NCI-H524 treated with DMSO at 0.1 percent for 48 hours (cell line): ENCODE measurements at places on chromosomes 1 and 21.

DNA sequence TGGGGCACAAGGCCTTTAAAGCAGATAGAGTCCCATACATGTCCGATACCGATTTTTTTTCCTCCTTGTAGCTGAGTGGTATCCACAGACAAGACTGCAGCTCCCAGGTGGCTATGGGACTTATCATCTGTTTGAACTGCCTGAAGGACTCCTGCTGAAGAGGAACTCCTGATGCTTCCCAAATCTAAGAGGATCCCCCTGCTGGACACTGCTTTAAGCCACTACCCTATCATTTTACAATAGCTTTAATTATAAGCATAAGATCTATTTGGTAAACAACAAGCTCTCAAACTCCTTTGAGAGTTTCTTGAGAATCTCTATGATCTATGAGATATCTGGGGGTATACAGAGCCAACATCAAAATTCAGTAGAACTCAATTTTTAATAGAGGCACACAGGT is 11.7 kb downstream of the NDC1 start:
- DNase-seq: no peak

- no peak for DNase-seq
Measured at GRCh38 chr1:160406131-160406968, 6.0 kb downstream of the VANGL2 start.

DNA sequence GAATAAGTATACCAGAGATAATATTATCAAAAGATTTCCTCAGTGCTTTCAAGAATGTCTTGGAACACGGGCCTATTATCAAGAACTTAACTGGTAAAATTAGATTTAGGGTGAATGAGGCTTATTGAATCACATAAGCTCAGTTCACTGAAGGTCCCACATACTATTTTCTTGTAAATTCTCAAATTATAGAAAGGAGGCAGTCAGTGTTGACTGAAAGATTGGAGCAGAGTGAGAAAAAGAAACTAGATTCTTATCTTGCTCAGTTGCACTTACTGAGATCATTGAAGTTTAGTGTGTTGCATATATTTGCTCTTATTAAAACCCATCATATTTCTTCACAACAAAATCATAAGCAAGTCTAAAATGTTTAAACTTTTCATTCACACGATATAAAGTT is 3.9 kb upstream of the RGS1 start:
- no peak for DNase-seq

GRCh38 chr1:27435566-27436203 is 43.3 kb downstream of the GPR3 start:
- no peak for DNase-seq

DNA sequence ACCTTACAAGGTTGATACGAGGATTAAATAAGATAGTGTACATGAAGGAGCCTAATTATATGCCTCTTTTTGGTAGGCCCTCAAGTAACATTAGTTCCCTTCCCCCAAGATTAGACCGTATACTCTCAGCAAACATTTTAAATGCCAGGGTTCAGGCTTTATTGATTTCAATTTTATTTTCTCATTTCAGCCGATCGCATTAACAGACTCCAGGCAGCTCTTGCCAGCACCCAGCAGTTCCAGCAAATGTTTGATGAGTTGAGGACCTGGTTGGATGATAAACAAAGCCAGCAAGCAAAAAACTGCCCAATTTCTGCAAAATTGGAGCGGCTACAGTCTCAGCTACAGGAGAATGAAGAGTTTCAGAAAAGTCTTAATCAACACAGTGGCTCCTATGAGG is 104.4 kb upstream of the BMP8A start:
- DNase-seq: no peak

DNA sequence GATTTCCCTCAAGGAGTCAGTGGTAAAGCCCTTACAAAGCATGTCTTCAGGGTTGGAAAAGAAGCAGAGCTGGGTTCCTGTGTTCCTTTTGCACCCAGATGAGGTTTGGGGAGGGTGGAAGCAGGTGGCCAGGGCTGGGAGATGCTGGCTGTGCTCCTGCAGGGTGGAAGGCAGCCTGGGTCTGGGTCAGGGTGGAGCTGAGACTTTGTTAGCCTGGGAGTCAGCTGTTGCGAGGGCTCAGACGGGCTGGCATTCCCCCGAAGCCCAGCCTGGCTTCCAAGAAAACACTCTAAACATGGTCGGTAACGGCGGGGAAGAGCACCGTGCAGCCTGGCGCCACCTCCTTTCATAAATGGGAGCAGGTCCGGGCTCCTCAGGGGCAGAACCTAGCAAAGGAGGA is 43.7 kb upstream of the EPS8L3 start:
- DNase-seq: no peak

DNA sequence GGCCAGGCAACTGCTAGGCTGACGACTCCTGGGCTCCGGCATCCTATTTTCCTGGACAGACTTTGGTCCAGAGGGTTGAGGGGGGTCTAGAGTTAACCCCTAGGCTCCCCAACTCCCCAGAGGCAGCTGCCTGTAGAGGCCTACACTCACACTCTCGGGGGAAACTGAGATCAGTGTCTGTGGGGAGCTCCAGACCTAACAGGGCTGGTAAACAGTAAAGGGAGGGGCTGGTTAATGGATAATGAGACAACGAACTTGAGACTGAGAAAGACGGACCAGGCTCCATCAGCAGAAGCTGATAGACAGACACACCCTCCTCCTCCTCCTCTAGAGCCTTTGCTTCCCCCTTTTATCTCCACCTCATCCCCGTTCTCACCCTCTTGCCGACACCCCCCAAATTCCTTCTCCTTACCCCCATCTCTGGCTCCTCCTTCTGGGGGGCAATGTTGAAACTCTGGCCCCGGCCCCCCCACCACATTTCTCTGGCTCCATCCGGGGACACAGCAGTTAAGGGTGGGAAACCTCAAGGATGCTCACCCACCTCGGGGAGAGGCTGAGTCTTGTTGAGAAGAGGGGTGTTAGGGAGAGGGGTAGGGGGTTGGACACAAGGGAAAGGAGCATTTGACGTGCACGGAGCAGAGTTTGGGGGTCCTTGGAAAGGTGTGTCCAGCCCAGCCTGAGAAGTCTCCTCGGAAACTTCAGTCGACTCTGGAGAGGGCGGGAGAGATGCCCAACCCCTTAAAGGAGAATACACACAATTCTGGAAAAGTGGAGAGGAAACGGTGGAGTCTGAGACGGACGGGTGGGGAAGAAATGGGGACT is at the start of gene MTMR11:
MTMR11 (minus strand) TSS at position 710 of the 822 bp plus-strand sequence; CDS start at position 478, 232 bp downstream.
- no peak for DNase-seq
